ENCODE measurements at places on chromosomes 5 and 9.

GRCh38 chr5:6818594-6819511, 105.6 kb downstream of the TENT4A start:
- no peak for DNase-seq

DNA sequence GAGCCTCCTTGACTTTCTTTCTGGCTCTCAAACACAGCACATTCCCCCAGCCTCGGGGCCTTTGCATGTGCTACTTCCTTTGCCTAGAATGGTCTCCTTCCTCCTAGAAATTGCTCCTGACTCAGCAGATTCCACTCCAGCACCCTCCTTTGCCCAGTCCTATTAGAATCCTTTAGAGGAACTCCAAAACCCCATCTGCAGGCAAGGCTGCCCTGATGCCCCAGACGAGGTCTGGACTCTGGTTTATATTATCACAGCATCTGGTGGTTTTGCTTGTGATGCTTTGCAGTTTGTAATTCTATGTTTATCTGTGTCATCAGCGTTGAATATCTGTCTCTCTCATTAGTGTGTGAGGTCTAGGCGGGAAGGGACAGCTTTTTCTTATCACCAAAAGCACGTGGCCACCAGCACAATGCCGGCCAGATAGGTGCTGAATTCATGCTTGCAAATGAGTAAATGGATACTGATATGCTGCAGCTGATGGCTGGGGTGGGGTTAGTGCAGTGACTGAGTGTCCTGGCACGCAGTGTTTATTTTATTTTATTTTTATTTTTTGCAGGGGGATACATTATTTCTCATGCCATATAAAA, 30.0 kb upstream of the ANKH start:
- no peak for DNase-seq

- no peak for DNase-seq
These were observed 138.4 kb upstream of the IER5L start for GRCh38 chr9:129316281-129317030.

GRCh38 chr9:70998962-70999361, 122.5 kb downstream of the TRPM3 start:
- DNase-seq: no peak

DNA sequence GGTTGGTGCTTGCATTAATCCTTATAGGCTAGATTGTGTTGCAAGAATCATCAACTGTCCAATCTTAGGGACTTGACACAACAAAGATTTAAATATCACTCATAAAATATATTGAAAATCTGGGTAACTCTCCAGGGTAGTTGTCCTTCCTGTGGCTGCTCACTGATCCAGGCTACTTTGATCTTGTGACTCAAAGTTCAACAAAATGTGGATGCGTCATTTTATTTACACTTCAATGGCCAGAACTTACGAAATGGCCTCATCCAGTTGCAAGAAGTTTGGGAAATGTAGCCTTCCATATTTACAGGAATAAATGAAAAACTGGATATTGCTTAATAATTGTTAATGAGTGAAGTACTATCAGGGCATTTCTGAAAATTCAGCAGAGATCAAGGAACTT, 235.5 kb upstream of the ACTBL2 start:
- DNase-seq: no peak

- DNase-seq: no peak
These were observed 20.4 kb upstream of the RPS14 start for GRCh38 chr5:150469718-150470469.

Data from activated T-helper 9 cell treated with anti-CD3 and anti-CD28 coated beads, Interleukin-2, amount 50 U/mL, for 16 hours (primary cell).